AG20443 (cell line): ENCODE measurements at places on chromosomes 7 and 10.

DNA sequence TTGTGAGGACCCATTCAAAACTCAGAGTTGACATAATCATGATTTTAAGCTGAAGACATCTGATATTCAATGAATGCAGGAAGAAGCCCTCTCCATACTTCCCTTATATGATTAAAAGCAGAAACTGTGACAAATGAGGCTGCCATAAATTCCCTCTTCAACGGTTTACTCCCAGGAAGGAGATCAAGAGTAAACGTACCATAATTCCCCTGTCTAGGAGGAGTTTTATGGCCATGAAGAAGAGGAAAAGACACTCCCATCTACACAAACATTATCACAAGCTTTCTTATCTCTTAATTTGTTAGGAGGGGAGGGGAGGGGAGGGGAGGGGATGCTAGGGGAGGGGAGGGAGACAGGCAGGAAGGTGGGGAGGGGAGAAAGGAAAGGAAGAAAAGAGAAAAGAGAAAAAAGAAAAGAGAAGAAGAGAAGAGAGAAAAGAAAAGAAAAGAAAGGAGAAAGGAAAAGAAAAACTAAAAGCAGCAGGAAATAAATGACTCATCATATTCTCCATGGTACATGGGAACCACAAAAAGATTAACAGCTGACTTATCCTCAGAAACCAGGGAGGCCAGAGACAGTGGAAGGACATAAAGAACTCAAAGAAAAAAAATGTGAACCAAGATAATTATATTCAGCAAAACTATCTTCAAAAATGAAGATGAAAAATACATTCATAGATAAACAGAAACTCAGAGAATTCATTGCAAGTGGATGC, 121.6 kb downstream of the ALOX5 start:
- DNase-seq, result no peak

- DNase-seq, result peak; percentile 62
These were observed 29.7 kb upstream of the GTF2I start for GRCh38 chr7:74627661-74628411.

- DNase-seq, result peak; percentile 14
These were observed 15.9 kb upstream of the CD36 start for GRCh38 chr7:80622541-80622940.

- DNase-seq, result no peak
These were observed 88.4 kb downstream of the DNAJB6 start for GRCh38 chr7:157425137-157425731.

DNA sequence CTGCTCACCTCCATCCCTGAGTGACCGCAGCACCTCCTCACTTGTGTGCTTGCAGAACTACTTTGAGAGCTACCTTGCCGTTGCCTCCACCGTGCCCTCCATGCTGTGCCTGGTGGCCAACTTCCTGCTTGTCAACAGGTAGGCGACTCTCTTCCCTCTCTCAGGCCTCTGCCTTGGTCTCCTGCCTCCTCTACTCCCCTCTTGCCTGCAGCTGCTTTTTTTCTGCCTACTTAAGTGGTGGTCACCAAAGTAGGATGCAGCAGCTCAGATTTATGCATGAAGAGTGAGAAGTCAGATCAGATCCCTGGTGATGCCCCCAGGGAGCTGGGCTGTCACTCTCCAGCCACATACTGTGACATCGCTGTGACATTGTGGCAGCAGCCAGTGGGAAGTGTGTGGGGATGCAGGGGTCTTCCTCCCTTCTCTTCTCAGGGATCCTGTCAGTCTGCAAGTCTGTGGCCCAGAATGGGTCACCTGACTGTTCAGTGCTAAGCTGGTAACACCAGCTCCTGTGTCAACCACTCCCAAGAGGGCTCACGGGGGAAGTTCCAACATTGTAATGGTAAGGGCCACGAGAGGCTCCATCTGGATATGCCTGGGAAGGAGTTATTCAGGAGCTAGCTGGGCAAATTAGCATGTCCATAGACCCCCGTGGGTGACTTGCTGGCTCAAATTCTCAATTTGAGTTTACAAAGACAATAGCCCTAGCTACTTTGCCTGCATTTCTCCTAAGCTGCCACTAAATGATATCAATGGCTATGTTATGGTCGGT, 25.3 kb downstream of the SLC29A3 start:
- DNase-seq, result no peak

DNA sequence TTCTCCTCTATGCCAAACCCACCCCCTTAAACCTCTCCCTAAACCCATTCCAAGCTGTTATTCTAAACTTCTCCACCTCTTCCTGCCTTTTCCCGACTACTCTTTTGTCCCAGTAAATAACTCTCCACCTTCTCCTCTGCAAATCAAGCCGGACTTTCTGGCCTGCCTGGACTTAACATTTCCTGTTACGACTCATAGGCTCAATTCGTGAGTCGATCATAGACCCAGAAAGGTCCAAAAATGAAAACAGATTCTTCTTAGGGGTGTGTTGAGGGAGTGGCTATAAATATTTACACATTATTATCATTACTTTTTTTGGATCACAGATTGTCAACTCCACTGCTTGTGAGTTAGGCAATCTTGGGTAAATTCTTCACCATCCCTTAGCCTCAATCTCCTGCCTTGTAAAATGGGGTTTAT, 59.0 kb upstream of the HABP2 start:
- peak; percentile 67 for DNase-seq

DNA sequence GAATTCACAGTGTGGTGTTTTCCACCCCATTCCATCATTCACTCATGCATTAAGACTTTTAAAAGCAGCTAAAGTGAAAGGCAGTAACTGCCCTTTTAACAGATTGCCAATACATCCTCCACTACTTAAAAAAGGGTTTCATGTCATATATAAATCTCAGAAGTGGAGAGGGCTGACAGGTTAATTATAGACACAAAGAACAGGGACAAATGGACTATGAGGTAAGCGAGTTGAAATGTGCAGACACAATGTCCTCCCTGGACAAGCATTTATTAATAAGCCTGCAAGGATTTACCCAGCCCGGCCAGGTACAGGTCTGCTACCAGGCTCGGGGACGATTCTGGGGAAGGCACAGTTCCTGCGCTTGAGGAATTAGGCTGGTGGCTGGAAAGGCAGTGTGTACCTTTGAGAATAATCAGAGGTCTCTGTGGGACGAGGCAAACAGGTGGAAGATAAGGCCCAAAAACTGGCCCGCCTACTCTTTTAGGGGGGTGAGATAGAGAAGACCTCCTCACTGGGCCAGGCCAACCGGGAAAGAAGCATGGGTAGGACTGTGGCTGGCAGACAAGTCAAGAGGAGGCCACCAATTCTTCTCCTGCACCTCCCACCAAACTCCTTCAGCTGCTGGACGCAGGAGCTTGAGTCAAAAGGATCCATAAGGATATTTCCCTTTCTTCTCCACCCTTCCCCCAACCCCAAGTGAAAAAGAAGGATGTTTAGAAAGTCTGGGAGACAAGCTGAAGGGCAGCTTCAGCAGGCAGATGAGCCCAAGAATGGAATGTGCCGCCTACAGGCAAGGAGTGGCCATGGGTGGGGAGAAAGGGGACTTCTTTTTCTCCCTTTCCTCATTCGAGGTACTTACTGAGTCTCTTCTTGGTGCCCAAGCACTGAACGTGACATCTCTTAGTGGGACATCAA, 1.5 kb downstream of the PDLIM1 start:
- DNase-seq, result peak; percentile 53

DNA sequence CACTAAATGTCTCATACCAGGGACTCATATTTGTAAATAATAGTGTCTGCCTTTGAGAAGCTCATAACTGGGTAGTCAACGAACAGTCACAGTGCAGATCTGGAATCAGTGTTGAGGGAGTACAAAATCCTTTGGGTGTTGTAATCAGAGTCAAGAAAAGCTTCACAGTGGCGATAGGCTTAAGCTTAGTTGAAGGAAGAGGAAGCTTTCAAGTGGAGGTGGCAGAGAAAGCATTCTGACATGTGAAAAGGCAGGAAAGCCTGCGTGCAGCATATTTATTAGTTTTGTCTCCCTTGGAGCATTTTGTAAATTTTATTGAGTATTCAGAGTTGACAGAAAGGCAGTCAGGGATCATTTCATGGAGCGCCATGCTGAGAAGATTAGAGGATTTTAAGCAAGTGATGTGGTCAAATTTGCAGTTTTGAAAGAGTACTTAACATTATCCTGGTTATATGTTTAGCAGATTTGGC, 104.9 kb downstream of the ADK start:
- DNase-seq, result peak; percentile 9

DNA sequence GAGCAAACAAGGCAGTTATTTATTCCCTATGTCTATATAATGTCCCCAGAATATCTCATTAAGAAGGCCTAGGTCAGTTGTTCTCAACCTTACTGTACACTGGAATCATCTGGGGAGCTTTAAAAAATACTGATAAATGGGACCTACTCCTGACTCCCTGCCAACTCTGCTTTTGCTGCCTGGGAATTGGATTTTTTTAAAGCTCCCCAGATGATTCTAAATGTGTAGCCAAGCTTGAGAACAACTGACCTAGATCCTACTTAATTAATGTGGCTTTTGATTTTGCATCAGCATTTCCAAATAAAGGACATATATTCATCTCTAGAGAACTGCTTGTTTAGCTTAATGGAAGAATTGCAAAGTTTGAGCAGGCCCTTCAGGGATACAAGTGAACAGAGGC, 91.7 kb upstream of the HPS1 start:
- DNase-seq, result no peak

GRCh38 chr10:663831-664251, 25.6 kb downstream of the DIP2C start:
- no peak for DNase-seq

DNA sequence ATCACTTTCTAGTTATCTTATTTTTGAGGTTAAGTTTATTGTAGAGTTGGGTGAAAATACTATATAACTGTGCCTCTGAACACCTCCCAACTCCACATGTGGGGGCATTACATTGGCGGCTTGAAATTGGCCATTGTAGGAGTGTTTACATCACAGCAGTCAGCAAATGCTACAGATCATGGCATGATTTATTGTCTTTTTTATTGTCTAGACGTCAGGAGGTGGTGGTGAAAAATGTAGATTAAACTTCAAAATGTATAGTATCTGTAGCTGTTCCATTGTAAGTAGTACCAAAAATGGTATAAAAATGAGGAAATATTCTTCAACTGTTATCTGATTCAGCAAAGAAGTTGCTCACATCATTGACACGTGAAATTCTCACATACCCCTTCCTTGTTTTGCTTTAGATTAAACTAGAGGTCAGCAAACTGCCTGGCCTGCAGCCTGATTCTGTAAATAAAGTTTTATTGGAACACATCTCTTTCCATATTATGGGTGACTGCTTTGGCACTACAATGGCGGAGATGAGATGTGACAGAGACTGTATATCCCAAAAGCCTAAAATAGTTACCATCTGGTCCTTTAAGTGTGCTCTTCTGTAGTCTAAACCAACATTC, 35.0 kb downstream of the TAF3 start:
- DNase-seq, result no peak

- DNase-seq, result peak; percentile 12
These were observed 154.9 kb upstream of the COL1A2 start for GRCh38 chr7:94239661-94240234.

- no peak for DNase-seq
These were observed 85.9 kb upstream of the KMT2C start for GRCh38 chr7:152521420-152522337.

DNA sequence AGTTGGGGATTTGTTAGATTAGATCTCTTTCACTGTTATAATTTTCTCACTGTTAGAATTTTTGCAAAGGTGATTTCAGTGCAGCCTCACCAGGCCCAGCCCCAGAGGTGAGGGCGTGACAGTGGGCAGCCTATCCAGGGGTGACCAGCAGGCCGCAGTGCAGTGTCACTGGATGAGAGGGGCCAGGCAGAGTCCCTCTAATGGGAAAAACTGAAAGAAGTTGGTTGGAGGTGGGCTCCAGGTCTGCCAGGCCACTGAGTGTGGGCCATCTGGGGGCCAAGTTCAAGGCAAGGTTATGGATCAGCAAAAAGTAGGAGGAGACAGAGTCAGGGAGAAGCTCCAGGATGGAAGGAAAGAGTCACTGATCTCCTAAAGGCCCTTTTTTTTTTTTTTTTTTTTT, 90.5 kb upstream of the SDK1 start:
- DNase-seq, result no peak

- DNase-seq, result no peak
These were observed 157.3 kb downstream of the CCDC71L start for GRCh38 chr7:106503626-106504025.

- DNase-seq, result peak; percentile 47
These were observed 156.8 kb upstream of the MAGI2 start for GRCh38 chr7:79610313-79610712.

GRCh38 chr7:122887198-122887597, 938 bp upstream of the CADPS2 start:
- peak; percentile 69 for DNase-seq

GRCh38 chr7:7352845-7353244, 170.5 kb downstream of the C1GALT1 start:
- DNase-seq, result no peak

DNA sequence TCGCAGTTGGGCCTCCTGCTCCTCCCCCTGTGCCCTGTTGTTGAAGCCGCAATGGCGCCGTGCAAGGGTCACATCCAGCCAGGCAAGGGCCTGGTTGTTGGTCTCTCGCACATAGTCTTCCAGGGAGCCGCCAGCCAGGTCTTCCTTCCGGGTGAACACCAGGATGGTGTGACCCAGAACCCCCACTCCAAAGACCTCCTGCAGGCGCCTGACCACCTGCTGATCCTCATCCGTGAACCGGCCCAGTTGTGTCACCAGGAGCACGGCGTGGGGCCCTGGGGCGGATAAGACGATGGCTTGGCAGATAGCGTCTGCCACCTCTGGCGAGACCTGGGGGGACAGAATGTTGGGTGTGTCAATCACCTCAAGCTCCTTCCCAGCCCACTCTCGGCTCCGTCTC, 4.2 kb downstream of the GIMAP6 start:
- no peak for DNase-seq

GRCh38 chr7:47627580-47628283, 45.8 kb upstream of the TNS3 start:
- DNase-seq, result no peak

DNA sequence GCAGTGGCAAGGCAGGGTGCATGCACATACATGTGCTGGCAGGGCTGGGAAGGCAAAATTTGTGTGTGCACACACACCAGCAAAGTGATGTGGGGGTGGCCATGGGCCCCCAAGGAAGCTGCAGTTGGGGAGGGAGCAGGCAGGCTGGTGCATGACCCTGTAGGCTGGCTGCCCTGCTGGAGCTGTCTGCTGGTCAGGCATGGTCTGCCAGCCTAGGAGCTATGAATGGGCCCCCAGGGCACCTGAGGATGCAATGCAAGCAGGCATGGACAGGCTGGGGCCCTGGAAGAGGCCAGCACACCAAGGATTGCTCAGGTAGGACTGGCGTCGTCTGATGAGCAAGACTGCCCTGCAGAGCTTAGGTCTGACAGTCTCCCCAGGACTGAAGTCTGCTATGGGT, 18.2 kb upstream of the PPP1R3A start:
- no peak for DNase-seq

- DNase-seq, result no peak
These were observed 7.5 kb downstream of the PDGFA start for GRCh38 chr7:512146-512510.

GRCh38 chr10:2897619-2898508, 169.5 kb upstream of the PFKP start:
- no peak for DNase-seq
